Stimulated activated CD4-positive, alpha-beta T cell treated with anti-CD3 and anti-CD28 coated beads, Interleukin-15, amount 100 ng/mL, for 1 hour (primary cell): ENCODE measurements at places on chromosomes 16 and 17.

DNA sequence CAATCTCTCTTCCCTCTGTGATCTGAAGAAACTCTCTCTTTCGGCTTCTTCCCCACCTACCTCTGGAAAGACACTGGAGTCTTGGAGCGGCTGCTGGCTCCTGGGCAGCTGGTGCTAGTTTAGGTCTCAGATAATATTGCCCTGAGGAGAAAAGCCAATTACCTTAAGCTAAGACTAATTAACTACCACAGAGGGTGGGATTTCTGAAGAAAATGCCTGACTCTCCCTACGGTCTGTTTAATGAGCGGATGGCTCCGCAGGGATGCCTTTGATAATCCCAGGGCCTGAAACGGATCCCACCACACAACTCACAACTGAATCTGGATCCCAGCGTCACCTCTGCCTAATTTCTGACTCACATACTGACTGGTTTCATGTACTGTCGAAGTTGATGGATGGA is 127.0 kb upstream of the NLRP1 start:
- no peak for DNase-seq

DNA sequence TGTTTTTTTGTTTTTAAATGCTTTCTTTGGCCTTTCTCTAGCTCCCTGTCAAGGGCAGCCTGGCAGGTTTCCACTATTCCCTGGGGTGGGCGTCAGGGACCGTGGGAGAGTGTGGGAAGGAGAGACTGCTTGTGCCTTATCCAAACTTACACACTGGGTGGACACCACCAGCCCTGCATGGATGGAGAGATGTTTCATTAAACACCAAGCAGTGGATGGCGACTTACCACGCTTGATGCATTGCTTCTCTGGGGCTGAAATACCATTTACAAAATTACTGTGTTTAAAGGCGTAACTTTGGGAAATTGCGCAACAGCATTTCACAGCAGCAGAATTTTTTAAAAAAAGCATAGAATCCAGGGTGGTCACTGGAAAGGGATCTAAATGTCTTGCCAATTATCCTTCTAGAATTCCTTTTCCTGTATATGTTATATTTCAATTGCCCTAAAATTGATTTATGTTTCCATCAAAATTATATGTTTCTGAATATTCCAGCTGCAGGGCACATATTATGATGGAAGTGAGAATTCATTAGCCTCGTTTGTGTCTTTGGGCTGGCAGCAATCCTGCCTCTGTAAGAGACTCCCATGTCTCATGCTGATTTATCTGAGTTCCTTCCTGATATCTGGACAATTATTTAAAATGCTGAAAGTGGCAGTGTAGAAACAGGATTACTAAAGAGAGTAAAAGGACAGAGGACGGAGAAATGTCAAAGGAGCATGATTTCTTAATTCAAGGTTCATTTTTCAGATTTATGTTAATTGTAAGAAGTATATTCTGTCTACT is 247.3 kb downstream of the GRIN2A start:
- no peak for DNase-seq

- no peak for DNase-seq
These were observed 415 bp upstream of the FLOT2 start for GRCh38 chr17:28897769-28898526.

GRCh38 chr17:76079535-76079955 is 563 bp downstream of the ZACN start:
- no peak for DNase-seq
